ENCODE measurements at places on chromosomes 12 and 14.

- DNase-seq: peak; percentile 95
Measured at GRCh38 chr12:53051058-53051880, 1.4 kb downstream of the TNS2 start.

- DNase-seq: no peak
Measured at GRCh38 chr12:52198454-52199215, 6.8 kb upstream of the KRT80 start.

- DNase-seq: no peak
Measured at GRCh38 chr12:57609781-57610553, 1.3 kb upstream of the ARHGEF25 start.

- no peak for DNase-seq
Measured at GRCh38 chr12:29082522-29082921, 66.6 kb upstream of the FAR2 start.

- no peak for DNase-seq
Measured at GRCh38 chr12:12249216-12250050, 17.4 kb downstream of the LRP6 start.

- no peak for DNase-seq
Measured at GRCh38 chr12:124816295-124816854, 47.3 kb downstream of the SCARB1 start.

DNA sequence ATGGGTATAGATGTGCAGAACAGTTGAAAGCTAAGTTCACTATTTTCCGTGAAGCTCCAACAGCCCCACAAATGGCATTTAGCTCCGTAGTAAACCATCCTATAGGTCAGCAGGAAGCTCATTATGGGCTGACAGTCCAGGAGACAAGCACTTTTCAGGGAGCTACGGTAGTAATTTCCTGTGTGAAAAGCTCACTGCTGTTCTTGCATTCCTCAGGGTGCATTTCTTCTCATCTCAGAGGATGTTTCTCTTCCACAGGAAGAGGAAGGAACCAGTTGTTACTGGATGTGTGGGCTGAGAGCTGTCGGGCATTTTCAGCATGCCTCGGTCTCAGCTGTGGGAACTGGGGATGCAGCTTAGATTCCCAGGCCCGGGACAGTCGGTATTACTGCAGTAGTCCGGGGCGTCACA, 72.8 kb downstream of the GALNT4 start:
- no peak for DNase-seq
